ENCODE measurements at places on chromosomes 11 and 22. TPM values are rescaled to one million over a fixed set of nuclear protein-coding genes. Genes with fewer than 3 reads are reported as not detected.
A peak's percentile ranks its signal among the peaks of the same experiment; 100 is the strongest.

- H3K27me3 ChIP-seq, result peaks cover 10% of the 10 kb centered on the region
- no peaks in the 10 kb centered on the region for H3K36me3 ChIP-seq
- no peak overlapping the region for H3K4me3 ChIP-seq
- no peak overlapping the region for H3K27ac ChIP-seq
These were observed 7.8 kb upstream of the NFAM1 start for GRCh38 chr22:42439821-42440674.

- no peak for DNase-seq
- H3K27ac ChIP-seq, result no peak overlapping the region
- H3K27me3 ChIP-seq, result peaks cover 3% of the 10 kb centered on the region
- H3K4me3 ChIP-seq, result no peak overlapping the region
- H3K36me3 ChIP-seq, result peaks cover 10% of the 10 kb centered on the region
- H3K4me1 ChIP-seq, result no peaks in the 10 kb centered on the region
These were observed 135.2 kb downstream of the RRAS2 start for GRCh38 chr11:14223636-14224288.

FADS1 gene
- 155 TPM for total RNA-seq

AIFM3 gene
- 0.64 TPM for total RNA-seq

ASPHD2 gene
- 19.0 TPM for total RNA-seq

- H3K4me1 ChIP-seq, result no peaks in the 10 kb centered on the region
- no peak overlapping the region for H3K27ac ChIP-seq
- DNase-seq, result no peak
- no peak overlapping the region for H3K4me3 ChIP-seq
- H3K27me3 ChIP-seq, result no peaks in the 10 kb centered on the region
These were observed 667.5 kb downstream of the NTM start for GRCh38 chr11:132037956-132038355.

GRCh38 chr11:57763568-57763967 lies 2.0 kb downstream of the CTNND1 start:
- H3K4me1 ChIP-seq, result peaks cover 13% of the 10 kb centered on the region
- peak overlapping the region; percentile 96 for H3K4me3 ChIP-seq
- H3K27me3 ChIP-seq, result peaks cover 3% of the 10 kb centered on the region
- H3K36me3 ChIP-seq, result no peaks in the 10 kb centered on the region
- DNase-seq, result no peak

Data from glutamatergic neuron (in vitro differentiated cells).